ENCODE measurements at places on chromosomes 7 and 10.

GRCh38 chr7:149854611-149855360 is 16.6 kb downstream of the ZNF862 start:
- no peak for DNase-seq

DNA sequence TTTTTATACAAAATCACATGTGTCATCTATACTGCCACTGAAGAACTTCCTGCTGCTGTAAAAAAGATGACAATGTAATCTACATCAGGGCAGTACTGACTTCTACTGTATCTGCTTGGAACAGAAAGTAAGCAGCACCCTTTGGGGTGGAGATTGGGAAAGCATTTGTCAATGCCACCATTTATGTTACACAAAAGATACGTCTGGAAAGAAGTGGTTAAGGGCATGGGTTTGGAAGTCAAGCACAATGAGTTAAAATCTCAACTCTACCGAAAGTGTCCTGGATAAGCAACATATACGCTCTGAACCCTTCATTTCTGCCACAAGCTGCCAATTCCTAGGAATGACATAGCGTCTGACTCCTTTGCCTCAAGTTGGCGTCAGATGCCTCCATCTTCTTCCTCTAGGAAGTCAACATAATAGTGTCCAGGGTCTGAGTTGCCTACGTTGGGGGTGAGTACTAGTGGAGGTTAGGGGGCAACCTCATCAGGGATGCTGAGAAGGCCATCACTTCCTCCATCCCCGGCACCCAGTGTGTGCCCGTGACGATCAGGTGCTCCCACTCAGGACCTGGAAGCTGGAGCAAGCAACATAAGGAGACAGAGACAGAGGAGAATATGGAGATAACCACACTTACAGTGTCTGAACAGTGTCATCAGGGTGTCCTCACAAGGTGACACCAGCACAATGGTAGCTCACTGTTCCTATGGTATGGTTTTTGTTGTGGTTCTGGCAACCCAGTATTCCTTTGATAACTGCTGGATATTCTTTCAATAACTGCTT is 58.3 kb downstream of the SGMS1 start:
- DNase-seq, result no peak

GRCh38 chr10:97718659-97719142 is 5.2 kb downstream of the MARVELD1 start:
- no peak for DNase-seq

DNA sequence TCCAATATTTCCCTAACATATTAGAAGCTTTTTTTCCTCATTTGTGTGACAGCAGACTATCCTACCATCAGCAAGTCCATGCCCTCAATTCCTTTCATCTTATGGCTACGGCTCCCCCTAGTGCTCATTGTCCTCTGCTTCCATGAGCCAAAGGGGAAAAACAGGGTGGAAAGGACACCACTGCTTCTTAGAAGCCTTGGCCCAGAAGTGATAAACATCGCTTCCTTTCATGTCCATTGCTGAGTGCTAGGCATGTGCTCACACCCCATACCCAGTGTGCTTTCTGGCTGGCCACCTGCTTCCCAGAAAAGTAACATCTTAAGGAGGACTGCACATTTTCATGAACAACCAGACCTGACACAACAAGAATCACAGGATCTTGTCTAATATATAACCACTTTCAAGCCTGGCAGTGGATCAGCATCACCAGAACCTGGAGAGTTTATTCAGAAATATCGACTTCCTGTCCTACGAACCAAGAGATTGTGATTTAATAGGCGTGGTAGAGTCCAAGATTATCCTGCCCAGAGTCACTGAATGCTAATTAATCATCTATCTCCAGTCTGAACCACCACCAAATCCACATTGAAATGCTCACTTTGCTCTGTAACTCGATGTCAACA is 650.5 kb upstream of the SORCS1 start:
- no peak for DNase-seq

DNA sequence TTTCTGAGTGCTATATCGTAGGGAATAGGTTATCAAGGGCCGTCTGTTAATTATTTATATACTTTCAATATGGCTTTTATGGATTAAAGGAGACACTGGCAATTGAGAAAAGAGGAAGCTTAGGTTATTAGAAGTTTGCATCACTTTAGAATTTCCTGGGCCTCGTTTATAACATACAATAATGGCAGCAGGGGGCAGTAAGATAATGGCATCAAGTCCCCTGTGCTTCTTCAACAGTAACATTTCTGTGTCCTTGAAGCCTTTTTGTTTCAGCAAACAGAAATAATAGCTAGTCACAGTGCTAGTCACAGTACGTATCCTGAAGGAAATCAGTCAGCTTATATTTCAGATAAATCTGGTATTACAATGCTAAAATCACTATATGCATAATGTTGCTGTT is 41.9 kb downstream of the SPAM1 start:
- no peak for DNase-seq

- DNase-seq, result no peak
These were observed 93.4 kb downstream of the ZNF33B start for GRCh38 chr10:42544945-42545344.

DNA sequence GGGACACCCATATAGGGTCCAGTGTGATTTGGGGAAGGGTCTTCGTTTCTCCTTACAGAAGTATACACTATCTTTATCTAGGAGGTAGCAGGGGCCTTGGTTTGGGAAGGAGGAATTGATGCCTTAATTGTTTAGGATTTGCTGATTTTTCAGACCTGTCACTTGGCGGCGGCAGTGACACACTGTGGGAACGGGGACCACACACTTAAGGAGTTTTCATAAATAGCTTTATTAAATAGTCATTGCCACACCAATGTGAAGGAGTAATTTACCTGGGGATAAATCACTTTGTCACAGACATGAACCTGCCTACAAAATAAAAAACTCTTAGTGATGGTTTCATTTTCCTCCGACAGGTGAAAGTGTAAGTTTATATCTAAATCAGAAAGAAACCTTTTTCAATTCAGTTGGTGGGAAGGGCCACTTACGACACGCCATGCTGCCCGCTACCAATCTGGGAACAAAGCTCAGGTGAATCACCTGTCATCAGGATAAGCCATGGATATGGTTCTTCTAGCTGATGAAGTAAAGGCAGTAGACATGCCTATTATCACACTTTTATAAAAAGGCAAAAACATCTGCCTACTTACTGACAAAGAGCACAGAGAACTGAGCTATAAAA is 12.3 kb upstream of the ENO4 start:
- DNase-seq, result no peak

- DNase-seq, result no peak
These were observed 14.4 kb upstream of the RBM20 start for GRCh38 chr10:110629680-110630191.

DNA sequence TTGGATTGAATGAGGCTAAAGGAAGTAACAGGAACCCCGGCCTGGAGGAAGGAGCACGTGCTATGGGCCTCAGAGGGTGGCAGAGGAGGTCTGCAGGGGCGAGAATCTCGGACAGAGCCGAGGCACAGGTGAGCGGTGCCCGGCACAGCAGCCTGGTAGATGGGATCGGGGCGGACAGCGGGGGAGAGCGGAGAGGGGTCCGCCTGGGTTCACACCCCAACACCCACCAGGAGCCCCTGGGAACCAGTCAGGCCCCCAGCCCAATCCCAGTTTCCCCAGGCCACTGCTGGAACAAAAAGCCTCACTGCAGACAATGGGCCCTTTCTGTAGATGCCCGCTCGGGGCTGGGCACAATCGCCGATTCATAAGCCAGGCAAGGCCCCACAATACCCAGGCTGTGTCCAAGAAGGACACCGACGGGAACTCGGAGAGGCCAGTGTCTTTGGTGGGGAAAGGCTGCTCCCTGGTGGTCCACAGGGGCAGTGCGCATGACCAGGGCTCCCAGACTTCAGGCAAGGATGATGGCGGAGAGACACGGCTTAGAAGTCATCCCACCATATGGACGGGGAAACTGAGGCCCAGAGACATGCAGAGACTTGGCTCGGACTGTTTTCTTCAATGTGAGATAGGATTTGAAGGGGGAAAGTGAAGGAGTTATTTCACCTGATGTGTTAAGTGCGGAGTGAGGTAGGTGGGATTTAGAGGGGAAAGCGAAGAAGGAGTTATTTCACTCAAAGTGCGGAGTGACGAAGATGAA is 106.9 kb upstream of the GPR26 start:
- peak; percentile 23 for DNase-seq

DNA sequence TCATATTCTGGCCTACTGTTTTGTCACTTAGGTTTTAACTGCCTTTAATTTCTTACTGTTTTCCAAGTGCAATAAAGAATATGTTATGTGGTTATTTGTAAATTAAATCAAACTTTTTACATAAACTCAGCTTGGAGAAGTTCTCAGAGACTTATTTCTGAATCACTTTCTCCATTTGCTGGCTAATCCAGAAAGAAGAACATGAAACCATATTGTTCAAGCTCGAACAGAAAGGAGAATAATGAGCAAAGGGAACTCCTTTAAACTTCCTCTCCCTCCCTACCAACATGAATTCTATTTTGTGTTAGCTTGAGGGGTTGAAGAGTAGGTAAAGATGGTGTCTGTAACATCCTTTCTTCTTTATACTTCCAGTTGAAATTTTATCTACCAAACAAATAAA is 52.3 kb downstream of the SHTN1 start:
- DNase-seq, result no peak
